ENCODE measurements at places on chromosomes 5 and 9. TPM values are rescaled to one million over a fixed set of nuclear protein-coding genes. Genes with fewer than 3 reads are reported as not detected.

The LCN9 gene
- total RNA-seq = not detected

The FBN2 gene
- 24.2 TPM for total RNA-seq

DNA sequence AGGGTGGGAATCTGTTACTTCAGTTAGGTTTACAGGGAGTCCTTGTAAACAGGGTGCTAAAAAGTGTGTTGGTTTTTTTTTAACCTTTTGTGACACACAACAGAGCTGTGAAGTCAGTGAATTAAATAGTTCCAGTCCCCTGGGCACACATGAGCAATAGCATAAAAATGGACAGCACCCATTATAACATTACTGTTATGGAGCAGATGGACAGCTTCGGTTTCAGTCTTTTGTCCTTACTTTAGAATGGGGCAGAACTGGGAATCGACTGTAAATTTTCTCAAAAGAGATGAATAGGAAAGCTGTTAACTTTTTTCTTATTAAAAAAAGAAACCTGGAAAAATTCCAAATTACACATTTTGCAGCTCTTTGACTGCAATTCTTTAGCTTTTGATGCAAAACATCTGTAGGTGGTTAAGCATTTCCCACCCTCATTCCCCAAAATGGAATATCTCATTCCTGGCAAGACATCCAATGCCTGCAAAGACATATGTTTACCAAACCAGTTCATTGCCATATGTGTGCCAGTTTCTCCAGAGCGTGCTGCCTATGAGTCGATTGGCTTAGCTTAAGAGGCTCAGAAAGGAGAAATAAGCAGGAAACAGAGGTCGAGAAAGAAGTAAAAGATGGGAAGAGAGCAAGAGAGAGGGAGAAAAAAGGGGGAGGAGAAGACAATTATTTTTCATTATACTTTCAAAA, 212.3 kb upstream of the TMEM161B start:
- H3K27ac ChIP-seq = no peak overlapping the region
- no peak overlapping the region for H3K4me3 ChIP-seq
- H3K27me3 ChIP-seq = no peaks in the 10 kb centered on the region
- H3K4me1 ChIP-seq = no peaks in the 10 kb centered on the region
- no peak for DNase-seq
- H3K36me3 ChIP-seq = no peaks in the 10 kb centered on the region

The CSF2 gene
- not detected for total RNA-seq

DNA sequence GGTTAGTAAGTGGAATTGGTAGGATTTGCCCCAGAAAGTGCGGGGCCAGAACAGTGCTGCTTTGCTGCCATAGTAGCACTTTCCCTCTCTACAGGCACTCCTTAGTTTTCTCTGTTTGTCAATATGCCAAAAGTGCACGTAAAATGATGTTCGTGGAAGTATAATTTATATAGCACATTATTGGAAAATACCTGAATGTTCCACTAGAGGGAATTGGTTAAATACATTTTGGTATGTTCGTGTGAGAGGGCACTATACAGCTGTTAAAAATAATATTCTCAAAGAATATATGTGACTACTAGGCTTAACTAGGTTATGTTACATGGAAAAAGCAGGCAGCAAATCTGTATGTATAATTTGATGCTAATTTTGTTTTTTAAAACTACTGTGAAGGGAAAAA, 184.0 kb upstream of the GDNF start:
- H3K27ac ChIP-seq = no peak overlapping the region
- no peak for DNase-seq
- H3K27me3 ChIP-seq = no peaks in the 10 kb centered on the region
- no peak overlapping the region for H3K4me3 ChIP-seq

DNA sequence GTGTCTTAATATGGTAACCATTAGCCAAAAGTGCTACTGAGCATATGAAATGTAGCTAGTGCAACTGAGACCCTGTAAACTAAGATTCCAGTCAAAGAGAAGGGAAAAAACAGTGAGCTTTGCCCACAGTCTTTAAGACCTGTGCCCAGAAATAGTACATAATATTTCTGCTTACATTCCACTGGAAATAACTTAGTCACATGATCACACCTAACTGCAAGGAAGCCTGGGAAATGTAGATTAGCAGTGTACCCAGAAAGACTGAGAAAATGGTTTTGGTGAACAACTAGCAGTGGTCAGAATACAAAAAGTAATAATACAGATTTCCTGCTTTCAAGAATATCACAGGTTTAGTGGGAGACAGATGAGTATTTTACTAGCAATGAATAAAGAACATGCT, 2.5 kb upstream of the CPLANE1 start:
- peaks cover 19% of the 10 kb centered on the region for H3K4me1 ChIP-seq
- no peaks in the 10 kb centered on the region for H3K27me3 ChIP-seq
- no peak overlapping the region for H3K4me3 ChIP-seq
- no peak for DNase-seq
- H3K27ac ChIP-seq = no peak overlapping the region
